Fibroblast of lung (primary cell): ENCODE measurements at places on chromosomes 2 and 18. TPM values are rescaled to one million over a fixed set of nuclear protein-coding genes. Genes with fewer than 3 reads are reported as not detected.

The HOXD13 gene
- not detected in 2 replicates for total RNA-seq

The KCNJ3 gene
- total RNA-seq, result not detected in 2 replicates

The QPCT gene
- total RNA-seq, result 3.9 and 8.4 TPM in 2 replicates

The RND3 gene
- 559 and 1,405 TPM in 2 replicates for total RNA-seq

The B3GNT2 gene
- total RNA-seq, result 13.4 and 15.4 TPM in 2 replicates

The USP40 gene
- total RNA-seq, result 34.9 and 40.6 TPM in 2 replicates

The REG3G gene
- not detected in 2 replicates for total RNA-seq

The SLC11A1 gene
- total RNA-seq, result 0.17 and 0.26 TPM in 2 replicates

The DHRS9 gene
- total RNA-seq, result not detected in 2 replicates
